Activated CD4-positive, alpha-beta T cell treated with anti-CD3 and anti-CD28 coated beads, Interleukin-2, amount 50 U/mL, for 4 hours (primary cell): ENCODE measurements at places on chromosomes 6 and 20.

DNA sequence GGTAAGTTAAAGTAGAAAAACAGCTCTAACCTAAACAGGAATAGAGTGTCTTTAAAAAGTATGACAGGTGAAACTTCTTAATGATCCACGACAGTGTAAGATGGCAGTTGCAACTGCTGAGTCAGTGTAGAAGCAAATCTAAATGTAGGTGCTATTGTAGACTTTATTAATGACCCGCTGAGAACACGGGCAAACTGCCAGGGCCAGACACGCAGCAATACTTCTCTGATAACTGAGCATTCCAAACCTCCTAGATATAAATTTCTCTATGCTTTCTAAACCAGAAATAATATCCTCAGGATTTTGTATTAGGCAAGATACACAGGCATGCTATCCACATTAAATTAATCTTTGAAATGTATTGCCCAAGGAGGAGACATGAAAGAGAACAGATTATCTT lies 1076.4 kb downstream of the HACE1 start:
- no peak for DNase-seq

GRCh38 chr6:48212501-48212900 lies 101.5 kb upstream of the PTCHD4 start:
- DNase-seq = no peak

- no peak for DNase-seq
Observed at GRCh38 chr6:75934643-75935472, 137.6 kb downstream of the IMPG1 start.

GRCh38 chr6:5159162-5159561 lies 74.0 kb downstream of the PPP1R3G start:
- no peak for DNase-seq

GRCh38 chr6:92706976-92707375 lies 712.4 kb downstream of the EPHA7 start:
- DNase-seq = no peak

- DNase-seq = no peak
Observed at GRCh38 chr6:31588871-31589650, 3.0 kb downstream of the LST1 start.

GRCh38 chr6:116695401-116695800 lies 14.4 kb downstream of the KPNA5 start:
- no peak for DNase-seq
